ENCODE measurements at places on chromosomes 2 and 18.

- no peak for DNase-seq
Observed at GRCh38 chr2:241218131-241219029, 29.9 kb downstream of the ANO7 start.

GRCh38 chr18:45056926-45057325 lies 376.2 kb downstream of the SETBP1 start:
- no peak for DNase-seq

DNA sequence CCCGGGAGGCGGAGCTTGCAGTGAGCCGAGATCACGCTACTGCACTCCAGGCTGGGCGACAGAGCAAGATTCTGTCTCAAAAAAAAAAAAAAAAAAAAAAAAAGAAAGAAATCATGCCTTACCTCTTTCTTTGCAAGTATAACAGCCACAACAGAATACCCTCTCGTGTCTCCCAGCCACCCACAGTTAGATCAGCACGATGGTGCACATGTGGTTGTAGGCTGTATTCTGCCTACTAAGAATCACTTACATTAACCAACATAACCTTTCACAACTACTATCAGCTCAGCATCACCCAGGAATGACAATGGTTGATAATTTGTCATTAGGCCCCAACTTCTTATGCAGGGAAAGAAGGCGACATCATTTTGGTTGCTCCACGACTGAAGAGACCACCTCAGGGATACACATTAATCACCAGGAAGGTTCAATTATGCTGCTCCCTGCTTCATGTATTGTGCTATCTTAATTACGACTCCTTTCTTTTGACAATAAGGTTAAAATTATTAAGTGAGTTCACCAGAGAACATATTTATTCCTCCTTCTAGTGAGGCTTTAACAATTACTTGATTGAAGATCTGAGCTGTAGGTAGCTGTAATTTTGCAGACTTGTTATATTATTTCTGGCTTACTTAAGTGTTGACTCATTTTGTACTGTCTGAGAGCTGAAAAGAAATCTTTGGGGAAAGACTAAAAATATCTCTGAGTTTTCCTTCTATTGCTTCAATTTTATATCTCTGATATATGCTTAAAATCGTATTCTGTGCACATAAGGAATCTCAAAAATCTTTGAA lies 120.1 kb downstream of the LRP1B start:
- DNase-seq: no peak

- DNase-seq: no peak
Observed at GRCh38 chr18:62531078-62531477, 8.3 kb downstream of the ZCCHC2 start.

DNA sequence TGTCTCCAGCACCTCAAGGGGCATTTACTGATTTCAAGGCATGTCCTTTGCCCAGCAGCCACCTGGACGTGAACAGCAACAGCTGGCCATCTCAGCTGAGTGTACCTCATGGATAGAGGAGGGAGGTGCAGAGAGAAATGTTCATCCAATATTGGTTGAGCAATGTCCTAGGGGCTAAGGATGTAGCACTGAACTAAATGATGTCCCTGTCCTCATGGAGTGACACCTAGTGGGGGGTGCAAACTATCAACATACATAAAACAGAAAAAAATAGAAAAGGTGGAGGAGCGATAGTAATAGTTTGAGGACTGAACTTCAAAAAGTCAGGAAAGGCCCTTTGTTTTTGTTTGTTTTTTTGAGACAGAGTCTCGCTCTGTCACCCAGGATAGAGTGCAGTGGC lies 4.8 kb upstream of the UGGT1 start:
- no peak for DNase-seq

- no peak for DNase-seq
Observed at GRCh38 chr2:219684721-219685689, 57.6 kb downstream of the SLC4A3 start.
